ENCODE measurements at places on chromosomes 16 and 17.
A peak's percentile ranks its signal among the peaks of the same experiment; 100 is the strongest.

- no peak for DNase-seq
Measured at GRCh38 chr16:60485872-60486489, 1550.3 kb downstream of the CDH8 start.

- DNase-seq: no peak
Measured at GRCh38 chr17:80705988-80706387, 161.3 kb downstream of the RPTOR start.

DNA sequence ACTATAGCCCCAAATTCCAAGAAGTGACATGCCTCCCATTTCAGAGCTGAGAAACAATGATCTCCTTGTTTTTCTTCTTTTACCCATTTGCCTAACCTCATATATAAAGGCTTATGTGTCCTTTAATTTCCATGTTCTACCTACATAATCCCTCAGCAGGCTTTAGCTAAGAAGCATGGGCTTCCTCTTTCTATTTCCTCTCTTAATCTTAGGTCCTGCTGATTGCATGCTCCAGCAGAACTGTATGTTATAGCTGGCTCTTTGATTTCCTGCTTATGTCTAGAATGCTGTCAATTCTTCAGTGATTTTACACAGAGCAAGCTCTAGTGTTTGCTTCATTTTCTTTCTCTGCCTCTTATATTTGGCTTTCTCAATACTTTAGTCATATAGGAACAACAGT, 151.7 kb upstream of the COX10 start:
- DNase-seq: no peak

- no peak for DNase-seq
Measured at GRCh38 chr16:8959921-8960787, 3.6 kb downstream of the USP7 start.

- no peak for DNase-seq
Measured at GRCh38 chr17:16962804-16963203, 9.1 kb downstream of the TNFRSF13B start.

DNA sequence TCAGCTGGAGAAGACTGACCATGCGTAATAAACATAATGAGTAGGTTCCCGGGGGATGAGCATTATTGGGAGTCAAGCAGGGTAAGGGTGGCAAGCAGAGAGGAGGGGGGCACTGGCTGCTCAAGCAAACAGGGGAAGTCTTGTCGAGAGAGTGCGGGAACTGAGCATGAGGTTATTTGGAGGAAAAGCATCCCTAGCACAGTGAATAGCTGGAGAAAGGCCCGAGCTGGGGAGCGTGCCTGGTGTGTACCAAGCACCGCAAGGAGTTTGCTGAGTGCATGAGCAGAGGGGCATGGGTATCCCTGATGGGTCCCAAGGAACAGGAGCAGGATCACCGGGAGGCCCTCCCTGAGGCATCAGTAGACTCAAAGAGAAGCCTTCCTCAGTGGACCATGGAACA, 17.2 kb downstream of the CYTH1 start:
- no peak for DNase-seq

DNA sequence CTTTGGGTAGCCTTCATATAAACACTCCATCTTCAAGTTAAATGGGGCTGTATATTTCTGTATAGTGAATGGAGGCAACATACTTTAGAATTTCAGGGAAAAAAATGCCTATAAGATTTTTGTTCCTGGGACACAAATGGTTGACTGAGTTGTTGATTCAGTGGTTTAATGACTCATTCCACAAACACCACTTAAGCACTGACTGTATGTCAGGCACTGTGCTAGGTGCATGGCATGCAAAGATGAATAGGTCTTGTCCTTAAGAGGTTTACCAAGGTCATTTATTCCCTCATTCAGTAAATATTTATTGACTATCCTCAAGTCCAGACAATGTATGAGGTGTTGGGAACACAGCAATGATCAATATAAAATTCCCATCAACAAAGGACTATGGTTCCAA, 417.1 kb downstream of the CA10 start:
- DNase-seq: no peak

GRCh38 chr17:74605361-74605760, 13.3 kb upstream of the CD300LD start:
- DNase-seq: no peak

DNA sequence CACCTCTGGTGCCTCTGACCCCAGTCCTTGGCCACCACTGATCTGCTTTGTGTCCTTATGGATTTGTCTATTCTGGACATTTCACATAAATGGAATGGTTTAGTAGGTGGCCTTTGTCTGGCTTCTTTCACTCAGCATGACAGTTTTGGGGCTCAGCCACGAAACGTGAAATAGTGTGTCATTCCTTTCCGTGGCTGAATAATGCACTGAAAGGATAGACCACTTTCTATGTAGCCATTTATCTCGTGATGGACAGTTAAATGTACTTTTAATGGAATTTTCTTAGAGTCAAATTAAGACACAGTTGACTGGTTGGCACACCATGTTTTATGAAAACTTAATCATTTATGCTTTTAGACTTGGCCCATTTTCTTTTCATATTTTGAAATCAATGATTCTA, 57.4 kb downstream of the LITAF start:
- no peak for DNase-seq

DNA sequence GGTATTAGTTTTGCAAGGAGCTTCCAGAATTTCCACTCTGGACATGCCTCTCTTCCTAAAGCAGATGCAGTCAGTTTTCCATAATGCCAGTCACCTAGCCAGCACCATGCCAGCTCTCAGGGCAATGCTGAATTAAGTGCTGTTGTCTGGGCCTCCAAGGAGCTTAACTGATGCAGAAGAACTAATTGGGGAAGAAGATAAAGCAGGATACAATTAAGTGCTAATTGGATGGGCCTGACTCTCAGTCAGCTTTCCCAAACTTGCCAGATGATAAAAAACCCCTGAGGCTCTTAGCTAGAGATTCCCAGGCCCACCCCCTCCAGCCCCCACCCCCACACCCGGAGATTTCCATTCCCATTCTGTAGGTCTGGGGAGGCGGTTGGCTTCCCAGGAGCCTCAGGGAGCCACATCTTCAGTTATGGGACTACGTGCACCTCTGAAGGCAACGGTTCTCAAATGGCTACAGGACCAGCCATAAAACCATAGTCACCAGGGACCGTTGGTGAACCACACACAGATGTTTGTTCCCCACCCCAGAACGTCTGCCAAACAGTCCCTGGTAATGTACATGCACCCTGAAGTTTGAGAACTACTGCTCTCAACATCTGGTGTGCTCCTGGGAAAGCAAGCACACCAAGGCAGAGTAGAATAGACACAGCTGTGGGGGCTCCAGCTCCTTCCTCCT, 499.1 kb upstream of the CDH5 start:
- DNase-seq: no peak

- DNase-seq: peak; percentile 81
Measured at GRCh38 chr17:17849147-17849820, 12.5 kb upstream of the SREBF1 start.

DNA sequence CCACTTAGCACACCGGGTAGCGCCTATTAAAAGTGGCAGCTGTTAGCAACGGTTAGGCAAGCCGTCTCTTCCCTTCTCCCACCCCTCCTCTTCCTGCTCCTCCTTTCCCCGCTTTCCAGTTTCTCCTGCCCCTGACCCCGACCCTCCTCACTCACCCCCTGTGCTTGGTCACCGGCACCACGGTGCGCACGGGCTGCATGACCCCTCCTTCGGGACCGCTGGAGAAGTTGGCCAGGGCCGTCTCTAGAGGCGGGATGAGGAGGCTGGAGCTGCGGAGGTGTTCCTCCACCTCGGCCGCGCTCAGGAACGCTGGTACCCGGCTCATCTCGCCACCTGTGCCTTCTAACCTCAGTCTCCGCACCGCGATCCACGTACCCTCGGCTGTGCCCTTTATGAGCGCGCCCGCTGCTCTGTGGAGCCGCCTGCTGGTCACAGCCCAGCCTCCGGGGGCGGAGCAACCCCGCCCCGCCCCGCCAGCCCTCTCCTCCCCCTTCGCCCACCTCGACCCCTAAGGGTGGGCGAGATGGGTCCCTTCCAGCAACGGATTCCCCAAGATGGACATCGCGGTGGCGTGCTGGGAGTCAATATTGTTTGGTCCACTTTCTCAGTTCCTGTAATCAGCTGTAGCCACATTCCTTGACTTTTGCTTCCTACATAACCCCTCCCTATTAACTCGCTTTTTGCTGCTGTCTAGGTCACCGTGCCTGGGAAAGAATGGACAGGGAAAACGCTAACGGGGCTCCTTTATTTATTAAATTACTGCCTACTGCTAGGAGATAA, at the start of gene CRYM:
CRYM (minus strand) TSS at position 364 of the 780 bp plus-strand sequence; CDS start at position 325, 39 bp downstream.
- no peak for DNase-seq

DNA sequence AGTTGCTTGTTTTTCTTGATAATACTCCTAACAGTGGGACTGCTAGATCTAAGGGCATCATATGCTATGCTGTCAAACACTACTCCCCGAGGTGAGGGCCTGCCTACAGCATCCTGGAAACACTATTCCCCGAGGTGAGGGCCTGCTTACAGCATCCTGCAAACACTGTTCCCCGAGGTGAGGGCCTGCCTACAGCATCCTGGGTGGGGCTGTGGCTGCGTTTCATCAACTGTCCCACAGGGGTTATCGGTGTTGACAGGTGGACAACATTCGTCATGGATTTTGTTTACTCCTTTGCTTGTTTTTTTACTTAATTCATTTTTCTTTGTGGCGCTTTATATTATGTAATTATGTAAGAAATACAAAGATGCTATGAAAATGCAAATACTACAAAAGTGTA, 22.5 kb downstream of the NPRL3 start:
- no peak for DNase-seq

DNA sequence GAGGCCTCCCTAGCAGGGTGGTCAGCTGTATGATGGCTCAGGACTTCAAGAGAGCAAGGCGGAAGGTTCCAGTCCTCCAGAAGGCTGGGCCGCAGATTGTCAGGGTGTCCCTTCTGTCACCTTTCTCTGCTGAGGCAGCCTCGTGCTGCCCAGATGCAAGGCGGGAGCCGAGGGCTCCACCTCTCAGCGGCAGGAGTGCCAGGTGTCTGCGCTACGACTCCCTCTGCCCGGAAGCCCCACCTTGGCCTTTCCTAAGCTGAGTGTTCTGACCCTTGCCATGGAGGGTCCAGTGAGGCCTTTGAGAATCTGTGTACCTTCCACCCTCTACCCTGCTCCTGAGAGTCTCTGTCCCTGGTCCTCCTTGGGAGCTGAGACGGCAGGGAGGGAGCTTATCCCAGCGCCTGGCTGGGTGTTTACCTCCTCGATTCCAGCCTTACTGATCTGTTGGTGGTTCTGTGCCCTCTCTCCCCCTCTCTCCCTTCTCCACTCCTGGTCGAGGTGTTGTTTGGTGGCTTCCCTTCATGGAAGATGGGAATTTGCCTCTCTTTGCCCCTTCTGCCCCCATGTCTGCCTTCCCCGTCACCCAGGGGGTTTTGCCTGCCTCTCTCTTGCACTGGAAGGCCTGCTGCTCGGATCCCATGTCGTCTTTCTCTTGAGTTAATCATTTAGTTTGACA, 2.2 kb upstream of the ZNF750 start:
- no peak for DNase-seq

DNA sequence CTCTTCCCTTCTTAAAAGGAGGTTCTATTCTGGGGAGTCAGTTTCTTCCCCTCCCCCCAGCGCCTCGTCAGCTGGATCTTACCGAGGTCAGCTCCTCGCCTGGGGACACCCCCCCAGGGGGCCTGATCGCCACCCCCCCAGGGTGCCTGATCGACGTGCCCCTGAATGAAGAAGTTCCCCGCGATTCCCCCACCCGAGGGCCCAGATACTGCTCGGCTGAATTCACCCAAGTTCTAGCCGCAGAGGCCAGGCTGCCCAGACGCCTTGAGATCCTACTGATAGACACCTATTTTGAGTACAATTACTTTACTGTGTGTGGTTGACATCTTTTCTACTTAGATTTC, 1.4 kb downstream of the RAB11FIP3 start:
- no peak for DNase-seq

DNA sequence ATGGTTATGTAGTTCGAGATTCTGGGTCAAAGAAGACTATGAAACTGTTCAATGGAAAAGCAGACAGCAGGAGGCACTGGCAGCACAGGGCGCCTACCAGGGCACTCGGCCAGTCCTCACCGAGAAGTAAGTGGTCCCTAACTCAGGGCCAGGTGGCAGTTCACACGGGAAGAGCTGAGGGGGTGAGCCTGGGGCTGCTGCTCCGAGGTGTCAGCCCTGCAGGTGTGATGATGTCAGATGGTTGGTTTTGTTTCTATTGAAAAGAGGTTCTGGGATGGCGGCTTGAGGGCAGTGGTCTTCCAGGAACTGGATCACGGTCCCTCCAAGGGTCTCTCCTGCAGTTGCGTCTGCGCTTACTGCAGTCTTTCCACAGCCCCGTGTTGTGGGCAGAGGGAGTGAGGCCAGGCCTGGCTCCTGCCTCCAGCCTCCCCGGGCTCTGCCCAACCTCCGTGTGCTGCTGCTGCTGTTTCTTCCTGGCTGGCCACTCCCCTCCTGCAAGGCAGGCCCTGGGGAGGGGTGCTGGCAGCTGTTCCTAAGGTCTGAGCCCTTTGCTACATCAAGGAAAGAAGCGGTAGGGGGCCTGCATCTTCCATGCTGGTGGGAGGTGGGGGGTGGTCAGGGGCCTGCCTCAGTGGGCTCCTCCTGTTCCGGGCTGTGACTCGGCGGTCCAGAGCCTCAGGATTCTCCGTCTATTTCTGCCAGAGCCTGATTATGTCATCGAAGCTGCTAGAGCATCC, 22.6 kb downstream of the RNF213 start:
- DNase-seq: no peak

DNA sequence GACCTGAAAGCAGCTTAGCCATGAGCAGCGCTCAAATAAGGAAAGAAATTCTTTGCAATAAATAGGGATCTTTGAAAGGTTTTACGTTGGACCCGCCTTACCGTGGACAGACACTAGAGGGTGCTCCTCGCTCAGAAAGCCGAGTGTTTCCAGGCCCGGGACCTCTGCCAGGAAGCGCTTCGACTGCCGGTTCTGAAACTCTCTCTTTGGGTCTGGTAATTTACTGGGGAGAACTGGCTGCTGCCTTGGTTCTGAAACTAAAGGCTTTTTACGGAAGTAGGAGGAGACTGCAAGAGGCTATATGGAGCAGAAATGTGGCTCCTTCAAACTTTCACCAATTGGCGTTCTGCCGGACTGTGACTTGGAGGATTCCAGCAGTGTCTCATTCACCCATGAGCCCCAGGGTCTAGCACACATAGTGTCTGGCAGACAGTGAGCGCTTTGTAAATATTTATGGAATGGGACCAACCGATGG, 45.6 kb upstream of the HOXB9 start:
- peak; percentile 74 for DNase-seq

DNA sequence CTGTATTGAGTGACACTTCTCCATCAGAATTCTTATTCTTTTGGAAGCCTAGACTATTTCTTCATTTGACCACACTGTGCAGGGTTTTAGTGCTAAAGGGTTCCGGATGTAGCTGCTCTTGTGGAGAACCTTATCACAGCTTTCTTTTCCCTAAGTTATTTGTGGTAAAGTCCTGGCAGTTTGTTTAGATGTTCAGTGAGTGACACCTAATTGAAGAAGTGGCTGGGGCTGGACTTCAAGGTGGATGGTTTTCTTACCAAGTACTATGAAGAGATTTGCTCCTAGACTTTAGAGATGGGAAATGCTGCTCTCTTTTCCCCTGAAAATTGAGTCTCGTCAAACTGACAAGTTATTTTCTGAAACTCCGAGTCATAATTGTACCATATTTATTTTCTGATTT, 144.0 kb upstream of the TBX2 start:
- DNase-seq: no peak

GRCh38 chr17:71632328-71632727, 488.5 kb upstream of the SOX9 start:
- no peak for DNase-seq
